MG63 (cell line): ENCODE measurements at places on chromosomes 16 and 17. TPM values are rescaled to one million over a fixed set of nuclear protein-coding genes. Genes with fewer than 3 reads are reported as not detected.

DNA sequence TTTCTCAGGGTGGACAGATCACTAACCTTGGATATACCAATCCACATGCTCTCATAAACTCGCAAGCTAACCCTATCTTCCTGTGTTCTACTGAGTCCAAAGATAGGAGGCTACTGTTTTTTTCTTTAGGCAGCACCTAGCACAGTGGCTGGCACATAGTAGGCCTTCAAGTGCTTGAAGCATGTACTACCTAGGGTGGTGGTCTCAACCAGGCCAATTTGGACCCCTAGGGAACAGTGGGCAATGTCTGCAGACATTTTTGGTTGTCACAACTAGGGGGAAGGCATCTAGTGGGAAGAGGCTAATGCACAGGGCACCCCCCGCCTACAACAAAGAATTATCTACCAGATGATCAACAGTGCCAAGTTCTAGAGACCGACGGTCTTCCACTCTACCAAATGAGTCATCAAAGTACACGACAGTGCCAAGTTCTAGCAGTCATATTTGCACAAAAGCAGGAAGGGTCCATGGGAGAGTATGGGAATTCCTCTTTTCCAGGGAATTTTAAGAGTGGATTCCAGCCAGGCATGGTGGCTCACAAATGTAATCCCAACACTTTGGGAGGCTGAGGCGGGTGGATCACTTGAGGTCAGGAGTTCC lies 390.3 kb downstream of the SLC39A11 start:
- peak; percentile 73 for DNase-seq

GRCh38 chr17:77304746-77305473 lies 164.1 kb downstream of the SEC14L1 start:
- DNase-seq = no peak

GRCh38 chr17:55661256-55661758 lies 61.4 kb downstream of the TMEM100 start:
- DNase-seq = no peak

DNA sequence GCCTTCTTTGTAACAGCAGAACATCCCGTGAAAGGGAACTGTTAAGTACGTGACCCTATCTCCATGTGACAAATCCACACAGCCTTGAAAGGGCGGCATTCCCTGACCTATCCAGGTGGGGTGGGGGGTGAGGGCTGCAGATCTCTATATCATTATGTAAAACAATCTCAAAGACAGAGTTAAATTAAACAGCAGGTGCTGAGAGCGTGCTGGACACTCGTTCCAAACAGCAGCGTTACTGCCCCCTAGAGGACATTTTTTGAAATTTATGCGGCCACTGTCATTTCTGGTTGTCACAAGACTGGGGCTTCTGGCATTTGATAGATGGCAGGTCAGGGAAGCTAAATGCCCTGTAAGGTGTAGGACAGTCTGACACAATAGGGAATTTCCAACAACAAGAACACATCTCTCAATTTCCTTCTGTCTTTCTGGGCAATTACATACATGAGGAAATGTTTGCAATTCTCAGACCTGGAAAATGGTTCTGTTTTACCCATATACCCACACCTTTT lies 6.7 kb upstream of the SLC25A39 start:
- no peak for DNase-seq

The TNS4 gene
- not detected in 2 replicates for total RNA-seq

DNA sequence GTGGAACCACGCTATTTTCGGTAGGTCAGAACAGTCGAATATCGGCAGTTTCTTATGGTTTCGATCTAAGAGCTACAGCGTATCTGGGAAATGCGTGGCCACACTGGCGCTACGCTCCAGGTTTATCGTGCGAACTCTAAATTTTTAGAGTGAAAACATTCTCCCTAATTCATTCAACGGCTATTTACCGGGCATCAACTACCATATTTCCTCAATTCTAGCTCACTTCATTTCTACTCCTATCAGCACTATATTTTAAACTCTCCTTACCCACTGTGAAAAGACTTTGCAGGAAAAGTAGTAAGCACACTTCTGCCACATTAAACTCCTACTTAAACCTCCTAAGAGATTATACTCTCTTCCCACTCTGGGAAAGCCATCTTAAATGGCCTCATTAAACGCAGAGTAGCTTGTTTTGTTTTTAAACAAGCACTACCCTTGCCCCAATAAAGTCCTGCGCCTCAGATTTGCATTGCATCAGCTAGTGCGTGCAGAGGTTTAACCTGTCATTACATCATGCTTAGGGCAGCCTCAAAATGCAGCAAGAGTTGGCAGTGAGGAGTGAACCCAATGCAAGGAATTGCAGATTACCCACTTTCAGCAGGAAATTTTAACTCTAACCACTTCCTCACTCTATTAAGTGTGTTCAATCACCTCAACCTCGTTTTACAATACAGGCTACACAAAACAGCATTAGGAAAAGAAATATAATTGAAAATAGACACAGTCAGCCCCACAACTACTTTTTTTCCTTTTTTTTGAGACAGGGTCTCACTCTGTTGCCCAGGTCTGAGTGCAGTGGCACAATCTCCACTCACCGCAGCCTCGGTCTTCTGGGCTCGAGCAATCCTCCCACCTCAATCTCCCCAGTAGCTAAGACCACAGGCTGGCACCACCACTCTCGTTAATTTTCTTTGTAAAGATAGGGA lies 18.8 kb downstream of the SIAH1 start:
- DNase-seq = peak; percentile 73

DNA sequence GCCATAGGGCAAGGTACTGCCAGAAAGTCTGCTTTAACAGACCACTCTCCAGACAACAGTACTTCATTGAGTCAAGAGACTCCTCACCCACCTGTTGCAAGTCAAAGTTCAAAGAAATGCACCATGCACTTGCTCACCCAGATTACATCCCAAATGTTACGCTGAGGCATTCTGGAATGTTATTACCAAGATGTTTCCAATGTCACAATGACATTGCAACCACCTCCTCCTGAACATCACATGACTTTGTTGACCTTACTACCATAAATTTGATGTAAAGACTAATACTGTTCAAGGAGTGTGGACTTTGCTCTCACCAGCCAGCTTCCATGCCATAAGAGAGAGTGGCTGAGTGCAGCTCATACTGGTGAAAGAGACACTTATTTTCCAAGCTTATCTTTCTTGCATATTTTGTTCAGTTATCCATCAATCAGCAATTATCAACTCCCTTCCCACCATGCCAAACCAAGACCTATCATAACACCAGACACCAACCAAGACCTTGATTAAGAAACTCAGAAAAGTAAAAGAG lies 58.5 kb upstream of the BCAR1 start:
- no peak for DNase-seq

The KRT14 gene
- 6.1 and 7.9 TPM in 2 replicates for total RNA-seq

DNA sequence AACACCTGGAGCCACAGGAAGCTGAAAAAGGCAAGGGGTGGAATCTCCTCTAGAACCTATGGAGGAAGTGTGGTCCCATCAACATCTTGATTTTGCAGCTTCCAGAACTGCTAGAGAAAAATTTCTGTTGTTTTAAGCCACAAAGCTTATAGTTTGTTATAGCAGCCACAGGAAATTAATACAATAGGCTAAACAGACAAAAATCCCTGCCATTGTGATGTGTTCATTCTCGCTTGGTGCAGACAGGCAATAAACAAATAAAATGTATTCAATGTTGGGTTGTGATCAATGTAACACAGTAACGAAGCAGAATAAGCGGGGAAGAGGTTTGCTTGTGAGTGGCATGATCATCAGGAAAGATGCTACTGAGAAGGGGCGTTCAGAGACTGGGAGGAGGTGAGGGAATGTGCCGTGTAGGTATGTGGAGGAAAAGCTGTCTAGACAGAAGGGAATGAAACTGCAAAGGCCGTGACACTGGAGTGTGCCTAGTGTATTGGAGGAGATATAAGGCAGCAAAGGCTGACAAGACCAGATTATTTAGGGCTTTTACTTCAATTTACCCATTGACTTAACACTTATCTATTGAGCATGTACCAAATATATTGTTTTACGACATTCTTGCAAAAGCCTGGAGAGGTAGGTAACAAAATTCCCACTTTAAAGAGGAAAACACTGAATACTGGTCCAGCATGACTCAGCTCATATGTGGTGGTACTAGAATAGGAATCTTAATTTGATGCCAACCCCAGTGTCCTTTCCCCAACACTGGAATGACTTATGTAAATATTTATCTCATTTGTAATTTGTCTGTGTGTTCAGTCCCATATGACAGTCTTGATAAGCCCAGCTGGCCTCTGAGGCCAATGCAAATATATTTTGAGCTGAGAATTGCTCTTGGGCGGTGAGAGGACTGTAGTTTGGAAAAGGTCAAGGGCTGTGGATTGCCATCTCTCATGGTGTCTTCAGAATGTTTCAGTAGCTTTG lies 375.9 kb downstream of the CDH13 start:
- no peak for DNase-seq
